Stimulated activated CD4-positive, alpha-beta T cell treated with anti-CD3 and anti-CD28 coated beads, Interleukin-2, amount 100 ng/mL, for 48 hours (primary cell): ENCODE measurements at places on chromosomes 7 and 10.

DNA sequence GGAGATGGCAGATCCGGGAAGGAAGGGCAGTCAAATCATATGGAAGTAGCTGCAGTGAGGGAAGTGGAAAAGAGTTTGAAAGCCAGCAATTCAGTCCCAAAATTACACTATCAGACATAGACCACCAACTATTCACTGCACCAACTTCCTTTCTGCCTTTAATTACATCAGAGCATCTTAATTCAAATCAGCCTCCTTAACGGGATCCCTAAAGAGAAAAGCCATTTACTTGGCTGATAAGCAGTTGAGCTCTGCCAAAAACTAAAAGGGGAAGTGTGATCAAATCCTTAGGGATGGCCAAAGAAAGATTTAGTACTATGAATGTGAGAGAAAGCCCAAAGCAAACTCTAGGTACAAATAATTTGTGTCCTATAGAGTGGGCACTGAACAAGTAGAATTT, 110.4 kb downstream of the AMPH start:
- no peak for DNase-seq

DNA sequence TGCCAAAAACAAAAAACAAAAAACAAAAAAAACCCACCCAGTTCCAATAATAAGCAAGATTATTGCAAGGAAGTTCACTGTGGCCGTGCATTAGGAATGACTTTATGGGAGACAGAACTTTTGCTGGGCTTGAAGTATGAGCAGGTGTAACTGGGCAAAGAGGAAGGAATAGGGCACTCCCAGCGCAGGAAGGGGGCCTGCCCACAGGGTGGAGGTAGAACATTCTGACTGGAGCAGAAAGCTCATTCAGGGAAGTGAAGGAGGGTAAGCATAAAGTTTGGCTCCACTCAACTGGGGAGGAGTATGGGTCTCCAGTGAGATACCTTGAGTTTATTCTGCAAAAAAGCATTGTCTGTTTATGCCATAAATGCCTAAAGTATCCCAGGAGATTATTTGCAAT, 42.1 kb upstream of the WIPF3 start:
- no peak for DNase-seq

- no peak for DNase-seq
These were observed 708.7 kb downstream of the SUGCT start for GRCh38 chr7:40843338-40843985.

GRCh38 chr7:31190906-31191305, 138.8 kb downstream of the ADCYAP1R1 start:
- no peak for DNase-seq

DNA sequence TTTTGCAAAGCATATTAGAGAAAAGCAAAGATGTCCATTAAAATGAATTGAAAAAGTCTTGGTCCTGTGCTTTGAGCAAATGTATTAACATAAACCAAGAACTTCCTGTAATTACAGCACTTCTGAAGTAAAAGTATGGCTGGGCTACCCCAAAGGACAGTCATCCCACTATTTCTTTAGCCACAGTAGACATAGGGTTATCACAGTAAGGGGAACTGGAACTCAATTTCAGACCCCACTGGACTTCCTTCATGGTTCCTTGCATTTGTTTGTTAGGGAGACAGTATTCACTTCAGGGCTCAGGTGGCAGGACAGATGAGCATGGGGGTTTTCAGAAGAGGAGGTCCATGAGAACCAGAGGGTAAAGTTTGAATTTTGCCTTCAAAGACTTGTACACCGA, 203.1 kb upstream of the PDE1C start:
- no peak for DNase-seq

- no peak for DNase-seq
These were observed 4.2 kb upstream of the MAFK start for GRCh38 chr7:1526271-1526754.

DNA sequence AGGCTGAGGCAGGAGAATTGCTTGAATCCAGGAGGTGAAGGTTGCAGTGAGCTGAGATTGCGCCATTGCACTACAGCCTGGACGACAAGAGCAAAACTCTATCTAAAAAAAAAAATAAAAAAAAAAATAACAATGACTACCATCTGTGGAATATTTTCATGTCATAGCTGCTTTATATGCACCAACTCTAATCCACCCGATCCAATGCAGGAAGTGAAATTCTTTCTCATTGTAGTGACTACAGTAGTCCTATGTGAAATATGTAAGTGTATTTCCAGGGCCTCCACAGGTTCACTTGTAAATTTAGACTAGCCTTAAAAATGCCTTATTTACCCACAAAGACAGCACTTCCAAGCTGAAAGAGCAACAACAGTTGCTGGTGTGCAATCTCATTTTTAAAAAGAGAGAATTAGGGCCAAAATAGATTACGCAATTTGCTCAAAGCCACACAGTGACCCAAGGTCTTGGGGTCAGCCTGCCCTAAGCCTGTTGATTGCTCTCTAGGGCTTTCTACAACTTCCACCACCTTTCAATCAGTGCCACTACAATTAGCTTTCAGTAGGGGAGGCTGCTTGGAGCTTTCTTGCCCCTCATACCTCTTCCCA, 25.8 kb upstream of the EGFR start:
- DNase-seq = no peak

- peak; percentile 43 for DNase-seq
These were observed 112.2 kb downstream of the CLEC2L start for GRCh38 chr7:139635526-139636302.

GRCh38 chr7:94580601-94581000, 71.0 kb downstream of the CASD1 start:
- no peak for DNase-seq

GRCh38 chr7:157423348-157423747, 86.5 kb downstream of the DNAJB6 start:
- DNase-seq = no peak

- DNase-seq = no peak
These were observed 233.3 kb upstream of the FOXP2 start for GRCh38 chr7:114181280-114181679.

GRCh38 chr10:127802531-127803095, 65.6 kb downstream of the FOXI2 start:
- DNase-seq = no peak

- DNase-seq = no peak
These were observed 605.5 kb downstream of the LRMDA start for GRCh38 chr10:76036962-76037361.

DNA sequence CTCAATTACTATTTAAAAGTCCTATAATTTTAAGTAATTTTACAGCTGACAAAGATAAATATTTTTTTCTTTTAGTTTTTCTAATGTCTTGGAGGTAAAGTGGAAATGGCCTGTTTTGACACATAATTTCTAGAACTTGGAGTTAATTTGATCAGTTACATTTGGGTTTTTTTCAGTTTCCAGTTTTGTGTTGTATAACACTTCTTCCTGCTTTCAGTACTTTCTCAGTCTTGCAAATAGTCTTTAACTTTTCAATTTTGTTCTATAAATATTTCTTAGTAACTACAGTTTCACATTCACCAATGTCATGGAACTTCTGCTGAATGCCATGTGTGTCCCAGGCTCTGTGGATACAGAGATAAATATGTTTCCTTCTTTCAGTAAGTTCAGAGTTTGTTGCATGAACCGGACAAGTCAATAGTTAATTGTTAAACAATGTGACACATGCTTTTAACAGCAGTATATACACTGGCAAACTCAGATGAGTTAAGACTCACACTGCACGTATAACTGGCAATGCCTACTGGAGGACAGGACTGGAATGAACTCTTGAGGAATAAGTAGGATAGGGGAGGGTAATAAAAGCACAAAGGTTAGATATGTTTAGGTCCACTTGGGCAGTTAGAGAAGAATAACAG, 4.6 kb downstream of the SHOC2 start:
- DNase-seq = no peak

GRCh38 chr7:24964191-24964590, 15.8 kb downstream of the OSBPL3 start:
- DNase-seq = no peak

GRCh38 chr10:60374836-60375235, 14.8 kb downstream of the ANK3 start:
- no peak for DNase-seq

- no peak for DNase-seq
These were observed 139.7 kb downstream of the ADCY1 start for GRCh38 chr7:45713669-45714520.

DNA sequence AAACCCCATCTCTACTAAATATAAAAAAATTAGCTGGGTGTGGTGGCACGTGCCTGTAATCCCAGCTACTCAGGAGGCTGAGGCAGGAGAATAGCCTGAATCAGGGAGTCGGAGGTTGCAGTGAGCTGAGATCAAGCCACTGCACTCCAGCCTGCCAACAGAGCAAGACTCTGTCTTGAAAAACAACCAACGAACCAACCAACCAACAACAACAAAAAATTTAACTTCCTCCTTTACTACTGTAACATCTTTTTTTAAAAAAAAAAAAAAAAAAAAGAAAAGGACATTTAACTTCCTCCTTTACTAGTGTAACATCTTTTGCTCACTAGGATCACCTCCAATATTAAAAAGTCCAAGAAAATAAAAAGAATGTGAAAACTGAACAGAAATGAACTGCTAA, 92.3 kb upstream of the TMEM168 start:
- no peak for DNase-seq

GRCh38 chr7:81462672-81463071, 307.2 kb downstream of the HGF start:
- DNase-seq = no peak

- no peak for DNase-seq
These were observed 377.6 kb downstream of the DPP6 start for GRCh38 chr7:154429666-154430404.

DNA sequence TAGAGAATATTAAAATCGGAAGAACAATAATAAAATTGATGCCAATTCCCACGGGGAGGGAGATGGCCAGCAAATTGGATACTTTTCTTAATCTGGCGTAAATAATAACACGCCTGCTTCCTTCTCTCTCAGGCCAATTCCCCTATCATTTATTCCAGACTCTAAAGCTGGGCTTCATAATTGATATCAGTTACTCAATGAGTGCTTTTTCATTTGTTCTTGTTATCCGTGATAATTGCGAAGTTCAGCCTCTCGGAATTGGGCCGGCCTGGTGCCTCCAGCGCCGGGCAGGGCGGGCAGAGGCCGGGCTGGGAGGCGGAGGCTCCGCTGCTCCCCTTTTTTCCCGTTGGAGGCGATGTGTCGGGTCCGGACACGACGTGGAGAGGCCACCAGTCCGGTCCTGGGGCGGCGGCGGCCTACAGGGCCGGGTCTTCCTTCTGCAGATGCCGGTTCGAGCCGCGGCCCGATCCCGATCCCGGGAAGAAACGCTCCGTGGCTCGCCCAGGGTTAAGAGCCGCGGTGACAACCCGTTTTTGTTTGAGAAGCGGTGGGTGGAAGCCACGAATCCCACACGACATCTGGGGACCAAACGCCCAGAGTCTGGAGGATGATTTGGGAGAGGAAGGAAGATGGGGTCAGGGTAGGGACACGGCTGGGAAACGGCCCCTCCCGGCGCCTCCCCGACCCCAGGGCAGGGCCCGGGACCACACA, 13.6 kb downstream of the UNCX start:
- DNase-seq = no peak

DNA sequence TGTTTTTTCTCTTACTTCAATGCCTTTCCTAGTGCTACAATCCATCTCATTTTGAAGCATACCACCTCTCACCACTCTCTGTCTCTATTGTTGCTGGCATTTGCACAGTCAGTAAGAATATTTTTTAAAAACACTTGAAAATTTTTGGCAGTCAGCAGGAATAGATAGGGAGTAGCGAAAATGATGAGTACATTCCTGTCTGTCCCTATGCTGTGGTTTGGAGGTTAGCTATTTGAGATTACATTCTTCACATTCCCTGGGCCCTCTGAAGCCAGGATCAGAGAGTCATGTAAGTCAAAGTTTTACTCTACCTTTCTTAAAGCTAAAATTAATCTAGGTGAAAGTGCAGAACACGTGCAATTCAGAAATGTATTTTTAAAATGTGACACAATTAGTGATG, 53.0 kb upstream of the MAGI2 start:
- DNase-seq = no peak

GRCh38 chr10:1287971-1288401, 231.8 kb downstream of the WDR37 start:
- no peak for DNase-seq

- no peak for DNase-seq
These were observed 1.2 kb downstream of the BTRC start for GRCh38 chr10:101355072-101355706.

DNA sequence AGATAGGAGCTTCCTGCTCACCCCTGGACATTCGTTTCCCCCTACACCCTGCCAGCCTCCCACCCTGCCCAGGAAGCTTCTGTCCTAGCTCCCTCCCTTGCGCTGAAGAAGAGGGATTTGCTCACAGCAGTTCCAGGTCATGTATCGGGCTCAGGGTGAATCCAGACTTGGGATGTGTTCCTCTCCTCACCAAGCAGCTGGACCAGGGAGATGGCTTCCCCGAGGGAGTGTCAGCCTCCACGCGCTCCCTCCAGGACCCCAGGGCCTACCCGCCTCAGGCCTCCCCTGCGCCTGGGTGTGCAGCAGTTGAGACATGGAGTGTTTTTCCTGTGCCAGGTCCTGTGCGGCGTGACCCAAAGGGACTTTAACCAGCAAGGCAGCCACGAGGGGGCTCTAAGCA, 435.6 kb upstream of the FOXK1 start:
- DNase-seq = no peak

DNA sequence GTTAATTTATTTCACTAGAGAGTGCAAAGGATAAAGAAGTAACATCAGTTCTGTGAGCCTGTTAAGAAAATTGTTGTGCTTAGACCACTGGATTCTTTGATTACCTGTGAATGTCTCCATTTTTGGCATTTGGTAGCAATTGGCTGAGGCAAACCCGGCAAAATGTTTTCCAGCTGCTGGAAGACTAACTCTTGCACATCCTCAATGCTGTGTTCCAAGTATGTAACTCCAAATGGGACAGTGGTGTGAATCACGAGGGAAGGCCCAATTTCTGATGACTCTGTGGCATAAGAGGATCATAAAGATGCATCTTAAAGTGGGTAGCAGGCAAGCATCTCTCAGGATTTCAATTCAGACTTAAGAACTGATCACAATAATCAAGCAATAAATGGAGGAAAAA, 268.8 kb downstream of the RNLS start:
- no peak for DNase-seq

DNA sequence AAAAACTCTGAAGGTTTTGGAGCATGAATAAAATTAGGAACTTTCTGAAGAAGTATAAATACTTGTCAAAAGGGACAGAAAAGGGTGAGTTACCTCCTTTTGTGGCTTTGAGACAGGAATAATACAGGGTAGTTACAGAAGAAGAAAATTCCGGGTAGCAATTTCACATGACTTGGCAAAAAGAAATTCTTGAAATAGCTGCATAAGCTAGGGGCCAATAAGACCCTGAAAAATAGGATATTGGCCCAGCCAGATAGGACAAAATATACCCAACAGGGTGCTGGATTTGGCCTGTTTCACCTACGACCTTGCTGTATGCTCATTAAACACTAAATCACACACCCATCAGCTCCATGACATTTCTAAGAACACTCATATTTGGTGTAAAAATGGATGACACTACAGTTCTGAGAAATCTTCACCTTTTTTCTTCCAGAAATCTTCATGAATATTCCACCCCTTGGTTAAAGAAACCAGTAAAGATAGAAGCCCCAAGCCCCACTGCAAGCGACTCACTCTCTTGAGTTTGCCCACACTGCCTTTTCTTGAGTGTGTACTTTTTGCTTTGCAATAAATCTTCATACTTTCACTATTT, 362.7 kb downstream of the SEMA3D start:
- DNase-seq = no peak
